HCT116 (cell line): ENCODE measurements at places on chromosomes 6 and 20. TPM values are rescaled to one million over a fixed set of nuclear protein-coding genes. Genes with fewer than 3 reads are reported as not detected.

The SASH1 gene
- 11.7 TPM for total RNA-seq

The BAG2 gene
- total RNA-seq, result 13.5 TPM

The RSPH3 gene
- total RNA-seq, result 24.7 TPM

The LPIN3 gene
- total RNA-seq, result 18.5 TPM

The WASF1 gene
- 25.9 TPM for total RNA-seq

The LAMA5 gene
- total RNA-seq, result 321 TPM

The TREM2 gene
- not detected for total RNA-seq

- no peaks in the 10 kb centered on the region for H3K36me3 ChIP-seq
- H3K4me1 ChIP-seq, result peaks cover 24% of the 10 kb centered on the region; the same call in 1 of the 2 replicates
- DNase-seq, result no peak
- H3K27me3 ChIP-seq, result no peaks in the 10 kb centered on the region
Observed at GRCh38 chr6:21099338-21100314, 493.9 kb upstream of the SOX4 start.

DNA sequence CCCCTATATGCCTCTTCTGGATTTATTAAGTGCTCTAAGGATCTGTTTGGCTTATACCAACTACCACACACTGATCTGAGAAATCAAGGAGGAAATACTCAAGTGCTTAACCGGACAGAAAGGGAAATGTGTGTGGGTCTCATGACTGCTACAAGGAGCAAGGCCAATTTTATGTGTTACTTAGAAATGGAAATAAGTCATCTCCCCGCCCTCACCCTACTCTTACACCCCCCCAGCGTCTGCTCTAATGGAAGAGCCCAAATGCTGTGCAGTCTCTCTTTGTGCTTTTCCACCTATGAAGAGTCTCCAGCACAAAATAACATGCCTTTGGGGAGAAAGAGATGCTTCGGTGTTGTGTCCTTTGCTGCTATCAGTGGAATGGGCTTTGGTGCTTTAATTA is 428.8 kb upstream of the ARID1B start:
- no peaks in the 10 kb centered on the region for H3K4me1 ChIP-seq
- H3K36me3 ChIP-seq, result no peaks in the 10 kb centered on the region
- H3K4me3 ChIP-seq, result no peak overlapping the region

- H3K27me3 ChIP-seq, result no peaks in the 10 kb centered on the region
- H3K27ac ChIP-seq, result no peak overlapping the region
- no peak overlapping the region for H3K4me3 ChIP-seq
- no peaks in the 10 kb centered on the region for H3K4me1 ChIP-seq
- no peak for DNase-seq
- peaks cover 67% of the 10 kb centered on the region for H3K36me3 ChIP-seq
Observed at GRCh38 chr6:7604003-7604402, 14.0 kb downstream of the SNRNP48 start.

GRCh38 chr6:30544666-30545272 is 11.5 kb downstream of the GNL1 start:
- no peak overlapping the region for H3K27ac ChIP-seq
- no peak overlapping the region for H3K4me3 ChIP-seq
- no peaks in the 10 kb centered on the region for H3K4me1 ChIP-seq
- no peaks in the 10 kb centered on the region for H3K27me3 ChIP-seq
- DNase-seq, result peak; percentile 36

- peak overlapping the region; percentile 51 for H3K4me3 ChIP-seq
- peaks cover 9% of the 10 kb centered on the region for H3K4me1 ChIP-seq
- peak overlapping the region; percentile 34 for H3K27ac ChIP-seq
- no peaks in the 10 kb centered on the region for H3K36me3 ChIP-seq
- DNase-seq, result peak; percentile 53
- no peaks in the 10 kb centered on the region for H3K27me3 ChIP-seq
Observed at GRCh38 chr6:151209071-151209831, 30.5 kb upstream of the AKAP12 start.

DNA sequence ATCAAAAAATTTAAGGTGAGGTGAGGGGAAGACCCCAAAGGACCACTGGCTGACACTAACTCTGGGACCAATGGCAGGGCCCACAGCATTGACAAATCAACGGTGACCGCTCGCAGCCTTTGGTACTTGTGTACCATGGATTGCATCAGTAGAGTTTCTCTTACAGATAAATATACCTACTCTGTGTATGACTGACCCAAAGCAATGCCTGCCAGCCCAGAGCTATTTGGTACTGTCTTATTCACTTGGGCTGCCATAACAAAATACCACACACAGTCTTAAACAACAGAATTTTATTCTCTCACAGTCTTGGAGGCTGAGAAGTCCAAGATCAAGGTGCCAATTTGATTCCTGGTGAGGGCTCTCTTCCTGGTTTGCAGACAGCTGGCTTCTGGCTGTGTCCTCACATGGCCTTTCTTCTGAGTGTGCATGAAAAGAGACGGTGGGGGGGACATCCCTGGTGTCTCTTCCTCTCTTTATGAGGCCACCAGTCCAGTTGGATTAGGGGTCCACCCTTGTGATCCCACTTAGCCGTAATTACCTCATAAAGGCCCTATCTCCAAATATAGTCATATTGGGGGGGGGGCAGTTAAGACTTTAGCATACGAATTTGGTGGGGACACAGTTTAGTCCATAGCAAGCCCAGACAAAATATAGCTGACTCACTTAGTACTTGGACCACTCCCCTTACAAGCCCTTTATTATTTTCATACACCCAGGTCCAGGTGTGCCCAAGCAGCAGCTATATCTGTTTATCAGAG is 336.3 kb downstream of the CD83 start:
- no peaks in the 10 kb centered on the region for H3K4me1 ChIP-seq
- no peaks in the 10 kb centered on the region for H3K36me3 ChIP-seq
- no peak for DNase-seq

DNA sequence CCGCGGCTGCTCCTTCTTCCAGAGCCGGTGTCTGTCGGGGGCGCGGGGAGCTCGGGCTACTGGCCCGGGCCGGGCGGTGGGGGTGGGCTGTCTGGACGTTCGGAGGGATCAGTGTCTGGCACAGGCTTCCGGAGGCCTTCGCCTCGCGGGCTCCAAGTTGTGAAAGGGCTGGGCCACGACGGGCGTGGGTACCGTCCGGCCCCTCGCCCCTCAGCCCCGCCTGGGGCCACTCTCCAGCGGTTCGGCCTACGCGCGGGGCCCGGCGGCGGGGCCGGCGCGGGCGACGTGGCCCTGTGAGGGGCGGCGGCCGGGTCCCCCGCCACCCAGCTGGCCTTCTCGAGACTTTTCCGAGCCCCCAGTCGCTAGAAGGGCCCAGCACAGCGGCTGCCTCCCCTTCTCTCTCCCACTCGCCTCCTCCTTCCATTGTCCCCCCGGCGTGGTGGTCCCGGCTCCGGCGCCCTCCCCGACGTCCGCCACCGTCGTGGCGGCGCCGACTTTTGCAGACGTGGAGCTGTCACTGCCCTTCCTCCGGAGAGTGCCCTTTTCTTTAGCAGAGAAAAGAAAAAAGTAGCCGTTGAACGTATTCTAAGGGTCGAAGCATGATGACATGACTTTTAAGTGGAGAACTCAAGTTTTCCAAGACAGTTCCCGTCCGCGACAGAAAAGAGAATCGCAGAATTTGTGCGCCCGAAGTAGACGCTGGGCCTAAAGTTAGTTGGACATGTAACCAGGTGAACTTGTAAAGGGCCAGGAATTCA is 571 bp downstream of the ITCH start:
- no peaks in the 10 kb centered on the region for H3K36me3 ChIP-seq
- peaks cover 25% of the 10 kb centered on the region for H3K4me1 ChIP-seq
- peak overlapping the region; percentile 87 for H3K4me3 ChIP-seq

- H3K27ac ChIP-seq, result no peak overlapping the region
- no peaks in the 10 kb centered on the region for H3K27me3 ChIP-seq
- no peak overlapping the region for H3K4me3 ChIP-seq
- peak; percentile 40 for DNase-seq
- no peaks in the 10 kb centered on the region for H3K36me3 ChIP-seq
Observed at GRCh38 chr6:152720974-152721373, 23.3 kb downstream of the MYCT1 start.

DNA sequence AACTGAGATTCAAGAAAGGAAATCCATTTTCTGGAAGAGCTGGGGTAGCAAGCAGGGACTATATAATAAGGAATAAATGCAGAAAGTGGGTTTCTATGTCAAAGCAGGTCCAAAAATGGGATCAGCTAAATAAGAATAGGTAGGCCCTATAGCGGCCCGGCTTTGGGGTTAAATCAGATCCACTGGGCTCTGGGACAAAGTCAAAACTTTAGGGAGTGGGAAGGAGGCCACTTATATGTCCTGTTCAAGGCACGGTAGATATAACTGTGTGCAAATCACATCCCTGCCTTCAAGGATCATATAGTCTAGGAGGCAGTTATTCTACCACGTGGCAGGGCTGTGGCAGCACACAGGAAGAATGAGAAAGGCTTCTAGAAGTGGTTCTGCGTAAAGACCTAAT is 191.4 kb upstream of the CDYL start:
- DNase-seq, result no peak
- peaks cover 4% of the 10 kb centered on the region; the same call in 1 of the 2 replicates for H3K4me1 ChIP-seq
- no peak overlapping the region for H3K27ac ChIP-seq
- no peak overlapping the region for H3K4me3 ChIP-seq
- H3K27me3 ChIP-seq, result no peaks in the 10 kb centered on the region

- DNase-seq, result no peak
- no peaks in the 10 kb centered on the region for H3K36me3 ChIP-seq
- no peak overlapping the region for H3K27ac ChIP-seq
- H3K27me3 ChIP-seq, result no peaks in the 10 kb centered on the region
Observed at GRCh38 chr6:116057766-116058165, 2.9 kb downstream of the FRK start.

DNA sequence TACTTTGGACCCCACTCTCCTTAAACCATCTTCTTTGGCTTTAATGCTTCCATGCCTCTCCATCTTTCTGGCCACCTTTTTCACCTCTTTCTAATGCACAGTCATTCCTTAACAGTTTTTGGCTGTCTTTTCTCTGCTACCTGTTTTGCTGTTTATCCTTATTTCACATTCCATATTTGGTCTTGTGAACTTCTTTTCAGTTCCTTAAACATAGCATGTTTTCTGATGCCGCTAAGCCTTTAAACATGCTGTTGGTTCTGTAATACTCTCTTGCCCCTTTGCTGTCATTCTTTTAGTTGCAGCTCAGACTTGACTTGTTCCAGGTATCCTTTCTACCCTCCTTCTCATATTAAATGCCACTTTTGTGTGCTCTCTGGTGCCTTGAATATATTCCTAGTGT is 35.8 kb downstream of the TOP1 start:
- peaks cover 15% of the 10 kb centered on the region for H3K36me3 ChIP-seq
- no peak overlapping the region for H3K27ac ChIP-seq
- no peaks in the 10 kb centered on the region for H3K4me1 ChIP-seq
- H3K27me3 ChIP-seq, result no peaks in the 10 kb centered on the region

- no peaks in the 10 kb centered on the region for H3K36me3 ChIP-seq
- no peaks in the 10 kb centered on the region for H3K4me1 ChIP-seq
- DNase-seq, result no peak
- no peak overlapping the region for H3K27ac ChIP-seq
Observed at GRCh38 chr20:53122853-53123252, 150.7 kb downstream of the TSHZ2 start.

- H3K27ac ChIP-seq, result no peak overlapping the region
- H3K36me3 ChIP-seq, result no peaks in the 10 kb centered on the region
- no peak for DNase-seq
- peaks cover 2% of the 10 kb centered on the region; the same call in 1 of the 2 replicates for H3K4me1 ChIP-seq
- H3K4me3 ChIP-seq, result no peak overlapping the region
Observed at GRCh38 chr20:50014570-50015562, 32.1 kb downstream of the SNAI1 start.

DNA sequence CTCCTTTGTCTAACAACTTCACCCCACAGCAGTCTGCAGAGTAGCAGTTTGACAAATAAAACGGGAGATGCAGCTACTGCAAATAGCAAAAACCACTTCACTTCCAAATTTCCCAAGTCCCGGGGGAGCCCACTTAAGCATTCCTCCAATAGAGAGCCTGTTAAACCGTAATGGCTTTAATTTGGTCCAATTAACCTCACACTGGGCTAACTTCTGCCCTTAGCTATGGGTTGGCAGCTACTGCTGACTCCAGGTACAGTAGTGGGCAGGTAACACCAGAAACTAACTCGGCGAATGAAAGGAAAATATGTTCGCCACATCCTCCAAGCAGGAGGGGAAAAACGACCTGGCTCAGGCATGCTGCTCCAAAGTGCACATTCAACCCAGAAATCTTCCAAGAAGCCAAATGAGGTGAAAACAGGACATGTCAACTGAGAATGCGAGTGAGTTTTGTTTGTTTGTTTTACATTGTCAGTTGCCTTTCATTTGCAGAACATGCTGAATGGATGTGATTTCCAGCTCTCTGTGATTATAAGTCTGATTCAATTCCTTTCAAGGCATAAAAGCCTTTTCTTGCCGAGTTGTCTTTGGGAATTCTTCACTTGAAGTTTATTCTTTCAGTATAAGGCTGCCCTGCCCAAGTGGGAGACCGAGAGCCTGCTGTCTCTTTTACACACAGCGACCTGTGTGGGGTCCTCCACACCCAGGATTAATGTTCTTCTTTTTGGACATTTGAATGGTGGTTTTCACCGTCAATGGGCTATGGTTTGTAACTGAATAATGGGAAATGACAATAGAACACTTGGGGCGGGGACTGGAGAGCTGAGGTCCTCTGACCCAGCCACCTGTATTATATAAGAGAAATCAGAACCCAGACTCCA is 117.3 kb upstream of the ARMC2 start:
- no peak overlapping the region for H3K4me3 ChIP-seq
- H3K4me1 ChIP-seq, result peaks cover 60% of the 10 kb centered on the region
- no peaks in the 10 kb centered on the region for H3K27me3 ChIP-seq

GRCh38 chr6:43096451-43097097 is 20.5 kb downstream of the PTK7 start:
- peak overlapping the region; percentile 89 for H3K27ac ChIP-seq
- no peaks in the 10 kb centered on the region for H3K27me3 ChIP-seq
- peaks cover 64% of the 10 kb centered on the region for H3K4me1 ChIP-seq
